ENCODE measurements at places on chromosomes 7 and 10.

DNA sequence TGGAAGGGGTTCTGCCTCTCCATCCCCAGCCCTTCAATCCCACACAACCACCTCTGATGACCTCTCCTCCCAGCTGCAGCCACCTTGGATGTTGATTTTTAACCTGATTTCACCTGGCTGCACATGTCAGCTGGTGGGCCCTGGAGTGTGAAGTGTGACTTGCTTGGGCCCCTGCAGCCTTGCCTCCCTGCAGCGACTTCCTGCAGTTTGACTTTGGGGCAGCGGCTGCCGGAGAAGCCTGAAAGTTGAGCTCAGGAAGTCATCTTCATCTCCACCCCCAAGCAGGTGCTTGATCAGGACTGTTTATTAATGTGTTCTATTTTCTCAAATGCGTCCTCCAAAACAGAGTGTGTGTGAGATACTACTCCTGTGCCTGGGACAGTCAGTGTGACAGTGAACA lies 675.2 kb upstream of the GALNT17 start:
- no peak for DNase-seq

DNA sequence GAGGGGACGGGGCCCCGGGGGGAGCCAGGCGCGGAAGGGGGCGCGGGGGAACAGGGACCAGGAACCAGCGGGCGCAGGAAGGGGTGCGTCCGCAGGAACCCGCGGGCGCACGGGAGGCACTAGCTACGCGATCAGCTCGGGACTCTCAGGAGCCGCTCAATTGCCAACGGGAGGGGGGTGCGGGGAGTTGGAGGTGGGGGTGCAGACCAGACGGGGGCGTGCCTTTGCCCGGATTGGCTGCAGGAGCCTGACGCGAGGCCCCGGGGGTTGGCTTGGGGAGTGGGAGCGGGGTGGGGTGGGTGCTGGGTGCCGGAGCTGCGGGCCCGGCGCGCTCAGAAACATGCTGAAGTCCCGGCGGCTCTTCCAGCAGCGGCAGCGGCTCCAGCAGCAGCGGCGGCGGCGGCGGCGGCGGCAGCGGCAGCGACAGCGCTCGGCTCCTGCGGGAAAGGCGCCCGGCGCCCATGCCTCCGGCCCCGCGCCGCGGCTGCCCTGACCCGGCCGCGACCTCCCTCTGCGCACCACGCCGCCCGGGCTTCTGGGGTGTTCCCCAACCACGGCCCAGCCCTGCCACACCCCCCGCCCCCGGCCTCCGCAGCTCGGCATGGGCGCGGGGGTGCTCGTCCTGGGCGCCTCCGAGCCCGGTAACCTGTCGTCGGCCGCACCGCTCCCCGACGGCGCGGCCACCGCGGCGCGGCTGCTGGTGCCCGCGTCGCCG lies at the start of gene ADRB1:
Gene ADRB1, plus strand, starts transcription at position 335 of the 715 bp plus-strand sequence. Its CDS starts 267 bp downstream, at position 602.
- peak; percentile 40 for DNase-seq

DNA sequence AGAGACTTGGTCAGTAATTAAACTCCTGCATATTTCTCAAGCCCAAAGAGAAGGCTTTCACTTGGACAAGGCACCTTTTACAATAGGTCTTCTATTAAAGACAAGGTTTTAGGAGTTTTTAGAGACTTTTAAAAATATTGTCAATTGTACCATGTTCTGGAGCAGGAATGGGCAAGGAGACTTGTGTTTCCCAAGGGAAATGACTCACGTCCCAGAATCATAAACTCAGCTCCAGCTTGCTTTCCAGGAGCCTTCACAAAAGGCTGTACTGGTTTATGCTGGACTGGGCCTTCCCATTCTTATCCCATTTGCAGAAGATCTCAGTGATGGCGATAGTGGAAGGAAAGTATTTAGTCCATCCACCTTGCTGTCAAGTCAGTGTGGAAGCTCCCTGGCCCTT lies 7.8 kb upstream of the GLI3 start:
- DNase-seq: no peak

DNA sequence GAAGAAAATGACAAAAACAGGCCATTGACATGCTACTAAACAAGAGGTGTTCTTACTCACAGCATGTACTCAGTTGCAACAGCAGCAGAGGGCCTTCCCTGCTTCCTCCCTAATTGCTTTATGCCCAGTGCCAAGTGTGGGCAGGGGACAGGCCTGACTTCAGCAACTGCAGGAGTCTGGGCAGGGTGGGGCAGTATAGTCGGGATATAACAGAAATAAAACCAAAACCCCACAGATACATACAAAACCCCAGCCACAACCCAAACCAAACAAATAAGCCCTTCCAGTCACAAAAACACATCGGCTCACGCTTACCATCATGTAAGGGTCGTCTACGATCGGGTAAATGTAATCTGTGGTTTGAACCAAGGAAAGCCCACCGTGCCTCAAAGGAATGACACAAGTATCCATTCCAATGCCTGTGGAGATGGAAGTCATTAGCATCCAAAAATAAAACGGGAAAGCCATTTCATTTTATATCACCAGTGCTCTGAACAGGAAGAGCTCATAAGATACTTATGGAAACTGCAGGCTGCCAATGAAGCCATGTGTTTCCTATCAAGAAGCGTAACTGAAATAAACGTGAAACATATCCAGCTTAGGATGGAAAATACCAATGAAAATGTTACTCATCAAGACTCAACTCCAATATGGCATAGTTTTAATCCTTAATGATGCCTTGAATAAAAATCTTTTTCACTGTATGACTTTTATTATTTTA lies 9.5 kb downstream of the SEPHS1 start:
- no peak for DNase-seq

DNA sequence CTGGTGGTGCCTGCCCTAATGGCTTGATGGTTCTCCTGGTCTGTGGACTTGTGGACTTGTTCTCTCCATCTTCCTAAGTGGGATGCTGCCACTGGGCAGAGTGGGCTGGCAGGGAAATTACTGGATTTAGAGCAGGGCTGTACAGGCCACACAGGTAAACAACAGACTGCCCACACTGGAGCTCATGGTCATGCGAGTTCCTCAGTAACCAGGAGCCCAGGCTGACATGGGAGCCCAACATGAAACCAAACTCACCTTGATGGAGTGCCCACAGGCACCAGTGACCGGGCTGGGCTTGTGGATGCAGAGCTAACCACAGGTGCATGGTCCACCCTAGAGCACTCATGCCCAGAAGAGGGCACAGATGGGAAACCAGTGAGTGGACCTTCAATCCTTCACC lies 116.7 kb downstream of the SLIT1 start:
- no peak for DNase-seq

- DNase-seq: no peak
Measured at GRCh38 chr10:110864662-110865140, 7.0 kb upstream of the PDCD4 start.

DNA sequence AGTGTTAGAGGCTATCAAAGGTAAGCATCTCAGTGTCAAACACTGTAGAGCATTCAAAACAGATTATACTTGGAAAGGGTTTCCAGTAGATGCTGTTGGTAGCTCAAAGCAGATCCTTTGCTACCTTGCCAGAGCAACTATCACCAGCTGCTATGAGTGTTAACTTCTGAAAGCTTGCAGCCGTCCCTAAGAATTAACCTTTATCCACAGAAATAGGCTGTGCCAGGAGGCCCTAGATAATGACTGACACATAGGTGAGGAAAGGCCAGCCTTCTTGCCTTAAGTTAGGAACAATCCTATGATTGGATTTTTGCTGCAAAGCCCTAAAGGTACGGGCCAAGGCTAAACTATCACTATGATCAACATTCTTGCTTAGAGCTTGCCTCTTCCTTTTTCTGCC lies 263.2 kb downstream of the DGKB start:
- DNase-seq: no peak

DNA sequence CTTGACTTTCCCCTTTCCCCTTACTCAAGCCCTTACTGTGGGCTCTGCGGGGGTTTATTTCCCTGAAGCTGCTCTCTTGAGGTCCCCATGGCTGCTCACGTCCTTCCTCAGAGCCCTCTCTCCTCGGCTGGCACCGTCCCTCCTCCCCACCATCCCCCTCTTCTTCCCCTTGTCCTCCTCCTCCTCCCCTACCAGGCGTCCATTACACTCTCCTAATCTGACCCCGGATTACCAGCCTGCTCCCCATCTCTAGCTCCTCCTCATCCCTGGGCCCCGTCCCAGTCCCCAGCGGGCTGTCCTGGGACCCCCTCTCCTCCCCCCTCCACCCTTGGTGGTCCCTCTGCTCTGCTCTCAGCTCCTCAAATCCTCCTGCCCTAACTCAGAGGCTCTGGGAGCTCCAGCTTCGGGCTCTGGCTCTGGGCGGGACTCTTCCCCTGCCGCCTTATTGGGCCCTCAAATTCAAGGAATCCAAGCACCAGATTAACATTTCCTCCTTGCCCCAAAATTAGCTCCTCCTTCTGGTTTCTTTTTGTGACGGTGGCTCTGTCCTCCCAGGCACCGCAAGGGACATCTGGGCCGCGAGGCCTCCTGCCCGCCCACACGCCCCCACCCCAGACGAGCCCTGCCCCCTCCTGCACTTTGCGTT lies 48.5 kb upstream of the LEP start:
- no peak for DNase-seq

GRCh38 chr10:31921031-31921430 lies 7.6 kb downstream of the ARHGAP12 start:
- no peak for DNase-seq

- no peak for DNase-seq
Measured at GRCh38 chr7:155918720-155919390, 106.6 kb upstream of the SHH start.

DNA sequence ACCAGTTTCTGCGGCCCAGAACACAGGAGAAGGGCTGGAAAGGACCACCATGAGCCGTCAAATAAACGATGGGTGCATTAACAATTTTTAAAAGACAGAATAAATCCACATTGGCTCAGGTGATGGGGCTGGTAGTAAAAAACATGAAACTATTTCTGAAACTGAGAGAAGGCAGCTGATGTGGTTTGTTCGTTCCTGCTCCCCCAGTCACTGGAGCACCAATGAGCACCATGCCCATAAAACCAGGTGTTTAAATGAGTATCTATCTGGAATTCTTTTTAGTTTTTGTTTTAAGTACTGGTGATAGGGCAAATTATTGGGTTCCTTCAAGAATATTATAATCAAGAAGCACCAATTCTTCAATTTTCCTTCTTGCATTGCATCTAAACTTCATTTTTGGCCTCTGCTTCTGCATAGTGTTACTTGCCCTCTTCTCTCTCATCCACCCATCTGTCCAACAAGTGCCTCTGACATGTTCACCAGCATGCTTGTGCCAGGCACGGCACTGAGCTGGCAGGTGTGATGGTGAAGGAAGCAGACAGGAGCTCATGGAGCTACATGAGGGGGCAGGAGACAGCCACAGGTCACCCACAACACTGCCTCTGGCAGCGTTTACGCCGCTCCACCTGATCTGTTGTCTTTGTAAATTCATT lies 65.5 kb downstream of the LARP4B start:
- no peak for DNase-seq

GRCh38 chr10:99914236-99914635 lies 95.5 kb downstream of the DNMBP start:
- no peak for DNase-seq

- DNase-seq: no peak
Measured at GRCh38 chr7:117774943-117775342, 98.3 kb downstream of the CTTNBP2 start.

DNA sequence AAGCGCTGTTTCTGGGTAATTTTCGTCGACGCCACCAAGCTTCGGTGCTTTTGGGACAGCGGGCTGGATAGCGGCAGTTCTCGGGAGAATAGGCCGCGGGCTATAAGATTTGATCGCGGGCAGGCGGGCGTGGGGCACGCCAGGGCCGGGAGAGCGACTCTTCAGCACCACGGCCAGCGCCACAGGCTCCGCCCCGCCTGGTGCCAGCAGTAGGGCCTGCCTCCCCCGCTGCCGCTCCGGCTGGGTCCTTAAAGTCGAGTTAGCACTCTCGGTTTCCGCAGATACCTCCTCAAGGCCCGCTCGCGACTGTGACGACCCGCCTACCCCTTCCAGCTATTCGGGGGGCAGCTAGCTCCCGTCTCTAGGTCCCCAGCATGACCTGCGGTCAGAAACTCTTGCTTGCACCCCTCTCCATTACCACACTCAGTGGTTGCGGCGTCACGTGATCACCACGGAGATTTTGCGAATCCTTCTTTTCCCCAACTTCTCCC lies 9.4 kb downstream of the NXPH1 start:
- DNase-seq: no peak

- DNase-seq: no peak
Measured at GRCh38 chr7:44472843-44473242, 17.6 kb downstream of the NUDCD3 start.

DNA sequence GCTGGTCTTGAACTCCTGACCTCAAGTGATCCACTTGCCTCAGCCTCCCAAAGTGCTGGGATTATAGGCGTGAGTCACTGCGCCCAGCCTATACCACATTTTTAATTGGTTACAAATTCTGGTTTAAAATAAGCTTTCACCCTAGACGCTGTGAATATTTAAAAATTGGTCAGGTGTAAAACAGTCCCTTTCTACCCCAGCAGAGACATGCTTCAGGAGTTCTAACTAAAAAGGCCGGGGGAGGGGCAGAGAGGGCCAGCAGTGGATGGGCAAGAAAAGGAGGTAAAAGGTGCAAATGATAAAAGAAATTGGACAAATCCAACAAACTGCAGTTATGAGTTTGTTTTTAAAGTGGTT lies 70.0 kb downstream of the WAPL start:
- no peak for DNase-seq

- no peak for DNase-seq
Measured at GRCh38 chr10:23344241-23344841, at the start of gene C10orf67. Gene C10orf67 (minus strand): TSS chr10:23344797. CDS start chr10:23344774, 23 bp downstream.

GRCh38 chr7:144892761-144893160 lies 56.9 kb upstream of the TPK1 start:
- no peak for DNase-seq

GRCh38 chr7:29146057-29146706 lies at the start of gene CPVL:
Gene CPVL (minus strand): TSS chr7:29146537. CDS start chr7:29121061, 25,476 bp downstream.
- DNase-seq: peak; percentile 31

- peak; percentile 32 for DNase-seq
Measured at GRCh38 chr7:92768501-92769393, 67.6 kb downstream of the CDK6 start.

- no peak for DNase-seq
Measured at GRCh38 chr10:69904533-69904932, 102.8 kb downstream of the COL13A1 start.

- DNase-seq: no peak
Measured at GRCh38 chr10:131266936-131267813, 44.3 kb downstream of the TCERG1L start.

GRCh38 chr7:45625714-45626440 lies 51.7 kb downstream of the ADCY1 start:
- no peak for DNase-seq

DNA sequence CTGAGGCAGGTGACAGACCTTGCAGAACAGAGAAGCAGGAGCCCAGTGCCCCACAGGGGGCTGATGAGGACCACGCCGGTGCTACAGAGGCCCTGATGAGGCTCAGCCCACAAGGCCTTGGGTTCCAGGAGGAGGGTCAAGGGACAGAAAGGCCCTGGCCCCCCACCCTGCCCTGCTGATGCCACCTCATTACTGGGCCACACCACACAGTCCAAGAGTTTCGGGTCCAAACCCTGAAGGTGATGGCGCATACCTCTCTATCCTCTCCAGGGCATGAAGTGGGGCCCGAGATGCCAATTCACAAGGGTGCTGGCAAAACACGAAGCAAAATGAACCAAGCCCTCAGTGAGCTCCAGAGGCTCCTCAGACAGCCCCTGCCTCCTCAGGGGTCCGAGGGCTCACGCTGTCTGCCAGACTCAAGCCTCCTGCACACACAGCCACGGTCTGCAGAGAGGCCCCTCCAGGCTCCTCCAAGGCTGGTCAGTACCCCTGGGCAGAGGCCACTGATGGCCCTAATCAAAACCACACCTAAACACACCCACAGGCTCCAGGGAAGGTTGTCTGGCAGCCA lies 32.3 kb downstream of the RASGEF1A start:
- no peak for DNase-seq

- DNase-seq: no peak
Measured at GRCh38 chr7:4409946-4410345, 272.1 kb upstream of the FOXK1 start.
